ENCODE measurements at places on chromosomes 4 and X.

DNA sequence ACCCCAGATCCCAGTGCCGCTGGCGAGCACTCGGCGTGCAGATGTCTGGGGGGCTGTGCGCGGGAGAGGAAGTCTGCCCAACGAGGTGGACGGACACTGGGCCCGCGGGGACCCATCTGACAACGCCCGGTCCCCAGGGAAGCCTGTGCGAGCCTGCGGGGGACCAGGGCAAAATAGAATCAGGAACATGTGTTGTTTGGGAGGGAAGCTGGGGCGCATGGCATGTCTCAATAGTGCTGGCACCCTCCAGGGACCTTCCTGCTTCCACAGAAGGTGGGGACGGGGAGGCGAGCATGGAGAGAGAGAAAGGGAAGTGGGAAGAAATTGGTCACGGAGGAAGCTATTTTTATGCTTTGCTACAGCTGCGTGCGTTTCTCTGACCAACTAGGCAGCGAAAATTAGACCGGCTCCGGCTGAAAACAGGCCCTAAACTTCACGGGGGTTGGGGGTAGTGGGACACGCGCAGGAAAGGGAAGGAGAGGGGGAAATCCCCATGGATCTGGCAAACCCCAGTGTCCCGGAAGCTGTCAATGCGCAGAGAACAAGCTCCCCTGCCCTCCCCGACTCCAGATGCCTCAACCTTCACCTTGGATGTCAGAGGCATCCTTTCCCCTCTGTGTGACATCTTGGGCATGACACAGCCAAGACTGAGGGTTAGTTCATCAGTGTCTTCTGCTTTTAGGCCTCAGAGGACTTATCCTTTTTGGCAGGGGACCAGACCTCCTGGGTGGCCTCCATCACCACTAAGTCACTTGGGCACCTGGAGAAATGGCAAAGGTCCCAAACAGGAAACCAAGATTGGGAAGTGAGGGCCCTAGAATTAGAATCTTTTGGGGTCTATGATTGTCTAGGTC lies 169.8 kb upstream of the BCOR start:
- DNase-seq = no peak

DNA sequence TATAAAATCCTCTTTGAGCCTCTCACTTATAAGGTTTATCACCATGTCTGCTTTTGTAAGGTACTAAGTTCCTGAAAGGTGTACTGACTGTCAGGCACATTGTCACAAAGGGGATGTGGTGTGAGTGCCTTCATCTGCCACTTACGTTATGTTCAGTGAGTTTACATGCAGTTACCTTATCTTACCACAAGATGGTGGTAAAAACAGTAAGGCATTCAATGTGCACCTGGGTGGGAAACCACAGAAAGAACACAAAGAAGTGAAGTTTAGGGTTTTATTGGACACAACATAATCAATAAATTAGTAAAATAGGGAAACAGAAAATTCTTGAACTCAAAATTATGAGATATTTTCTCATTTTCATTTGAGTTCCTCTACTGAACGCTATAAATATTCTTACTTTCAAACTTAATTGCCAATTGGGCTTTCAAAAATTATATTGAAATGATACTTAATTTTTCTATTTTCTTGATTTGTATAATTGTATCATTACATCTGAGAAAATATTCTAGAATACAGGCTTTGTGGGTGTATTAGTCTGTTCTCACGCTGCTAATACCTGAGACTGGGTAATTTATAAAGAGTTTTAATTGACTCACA lies 650.8 kb downstream of the PCDH7 start:
- no peak for DNase-seq

DNA sequence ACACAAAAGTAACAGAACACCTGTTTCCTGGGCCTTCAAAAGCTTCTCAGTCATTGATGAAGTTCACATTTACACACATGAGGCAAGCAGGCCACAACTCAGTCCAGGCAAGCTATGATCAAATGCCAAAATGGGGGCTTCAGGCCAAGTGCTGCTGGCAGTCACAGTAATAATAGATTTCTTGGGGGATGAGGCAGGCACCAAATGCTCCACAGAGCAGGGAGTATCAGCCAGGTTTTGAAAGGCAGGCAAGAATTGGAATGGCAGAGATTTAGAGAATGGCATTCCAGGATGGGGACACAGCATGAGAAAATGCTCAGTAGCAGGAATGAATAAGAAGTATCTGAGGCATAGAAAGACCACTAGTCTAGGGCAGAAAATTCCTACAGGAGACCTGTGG lies 52.8 kb downstream of the GRIA3 start:
- DNase-seq = no peak

GRCh38 chrX:109751698-109752097 lies 18.6 kb upstream of the ACSL4 start:
- DNase-seq = no peak

DNA sequence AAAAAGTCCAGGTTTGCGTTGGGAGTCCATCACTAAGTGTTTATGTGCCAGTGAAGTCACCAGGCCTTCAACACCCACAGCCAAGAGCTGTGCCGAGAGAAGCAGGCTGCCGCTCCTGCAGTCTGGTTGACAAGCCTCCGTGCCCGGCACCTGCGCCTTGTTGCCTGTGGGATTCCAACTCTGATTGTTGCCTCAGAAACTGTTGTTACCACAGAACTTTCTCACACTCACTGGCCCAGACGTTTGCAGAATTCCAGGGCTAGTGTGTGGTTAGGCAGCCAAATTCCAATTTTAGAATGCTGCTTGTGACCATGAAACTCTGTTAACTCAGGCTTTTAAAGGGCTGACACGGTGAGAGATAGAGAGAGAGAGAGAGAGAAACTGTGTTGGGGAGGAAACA lies 119.5 kb upstream of the LIMCH1 start:
- DNase-seq = peak; percentile 48

DNA sequence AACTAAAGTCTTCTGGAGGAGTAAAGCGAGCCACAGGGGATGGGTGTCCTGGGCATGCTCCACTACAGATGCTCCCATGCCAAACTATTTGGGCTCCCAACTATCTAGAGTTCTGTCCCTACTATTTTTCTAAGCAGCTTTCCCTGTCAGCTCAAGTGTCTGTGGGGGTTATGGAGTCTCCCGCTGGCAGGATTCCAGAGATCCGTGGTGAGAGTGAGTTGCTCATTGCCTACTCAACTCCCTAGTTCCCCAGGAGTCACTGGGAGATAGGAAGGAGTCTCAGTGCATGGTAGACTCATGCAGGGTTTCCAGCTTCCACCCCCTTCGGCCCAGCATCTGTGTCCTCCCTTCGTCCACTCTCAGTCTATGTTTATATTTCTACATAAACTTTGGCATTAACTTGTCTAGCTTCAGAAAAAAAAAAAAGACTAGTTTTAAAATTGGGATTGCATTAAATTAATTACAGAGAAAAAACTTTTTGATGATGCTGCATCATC lies 55.1 kb upstream of the INPP4B start:
- no peak for DNase-seq

GRCh38 chr4:121255986-121256750 lies 92.0 kb upstream of the TNIP3 start:
- DNase-seq = no peak

DNA sequence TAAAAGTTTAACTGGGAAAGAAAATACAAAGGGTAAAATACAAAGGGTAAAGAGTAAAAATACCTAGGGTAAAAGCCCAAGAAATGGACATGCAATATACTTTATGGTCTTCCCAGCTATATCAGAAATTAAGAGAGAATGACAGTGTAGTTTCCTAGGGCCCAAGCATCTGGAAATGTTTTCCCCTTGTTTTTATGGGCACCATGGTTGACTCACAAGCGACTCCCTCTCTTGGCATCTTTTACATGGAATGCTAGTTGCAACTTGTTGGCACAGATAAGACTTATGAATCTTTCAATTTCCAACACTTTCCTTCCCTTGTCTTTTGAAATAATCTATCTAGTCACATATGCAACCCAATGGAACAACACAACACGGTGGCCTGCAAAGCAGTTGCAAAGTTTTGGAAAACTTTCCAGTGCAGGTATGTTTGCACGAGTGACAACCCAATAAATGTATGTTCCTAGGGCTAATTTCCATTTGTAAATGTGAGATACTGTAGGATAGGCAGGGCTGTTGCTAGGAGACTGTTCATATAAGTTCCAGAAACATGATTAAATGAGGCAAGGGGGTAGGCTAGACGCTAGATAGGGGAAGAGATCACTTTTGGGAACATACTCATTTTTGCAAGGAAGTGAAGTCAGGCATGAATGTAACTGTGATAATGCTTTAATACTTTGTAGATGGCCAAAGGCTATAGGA lies 36.4 kb upstream of the CWH43 start:
- DNase-seq = no peak

All from ELF-1 (cell line).